Naive thymus-derived CD4-positive, alpha-beta T cell (primary cell): ENCODE measurements at places on chromosomes 5 and 9. TPM values are rescaled to one million over a fixed set of nuclear protein-coding genes. Genes with fewer than 3 reads are reported as not detected.

TMEFF1 gene
- total RNA-seq = 0.27 TPM

FBP1 gene
- total RNA-seq = 10.8 TPM

SLC6A19 gene
- total RNA-seq = not detected in 2 replicates

SH3GL2 gene
- not detected for total RNA-seq

- no peak for DNase-seq
- no peak overlapping the region for H3K27ac ChIP-seq
- H3K4me1 ChIP-seq = no peaks in the 10 kb centered on the region
- H3K27me3 ChIP-seq = no peaks in the 10 kb centered on the region
Observed at GRCh38 chr5:72465601-72466563, 41.3 kb downstream of the ZNF366 start.

- peak; percentile 11 for DNase-seq
- H3K4me3 ChIP-seq = no peak overlapping the region
- peaks cover 28% of the 10 kb centered on the region for H3K4me1 ChIP-seq
- no peaks in the 10 kb centered on the region for H3K36me3 ChIP-seq
- no peaks in the 10 kb centered on the region for H3K27me3 ChIP-seq
Observed at GRCh38 chr5:138979684-138980280, 104.6 kb upstream of the LRRTM2 start.

GRCh38 chr5:72695659-72696058 lies 120.8 kb upstream of the TNPO1 start:
- no peaks in the 10 kb centered on the region for H3K36me3 ChIP-seq
- H3K4me3 ChIP-seq = no peak overlapping the region
- DNase-seq = no peak

- no peak overlapping the region for H3K4me3 ChIP-seq
- no peaks in the 10 kb centered on the region for H3K27me3 ChIP-seq
- DNase-seq = no peak
Observed at GRCh38 chr5:158769079-158769478, 330.6 kb downstream of the EBF1 start.

DNA sequence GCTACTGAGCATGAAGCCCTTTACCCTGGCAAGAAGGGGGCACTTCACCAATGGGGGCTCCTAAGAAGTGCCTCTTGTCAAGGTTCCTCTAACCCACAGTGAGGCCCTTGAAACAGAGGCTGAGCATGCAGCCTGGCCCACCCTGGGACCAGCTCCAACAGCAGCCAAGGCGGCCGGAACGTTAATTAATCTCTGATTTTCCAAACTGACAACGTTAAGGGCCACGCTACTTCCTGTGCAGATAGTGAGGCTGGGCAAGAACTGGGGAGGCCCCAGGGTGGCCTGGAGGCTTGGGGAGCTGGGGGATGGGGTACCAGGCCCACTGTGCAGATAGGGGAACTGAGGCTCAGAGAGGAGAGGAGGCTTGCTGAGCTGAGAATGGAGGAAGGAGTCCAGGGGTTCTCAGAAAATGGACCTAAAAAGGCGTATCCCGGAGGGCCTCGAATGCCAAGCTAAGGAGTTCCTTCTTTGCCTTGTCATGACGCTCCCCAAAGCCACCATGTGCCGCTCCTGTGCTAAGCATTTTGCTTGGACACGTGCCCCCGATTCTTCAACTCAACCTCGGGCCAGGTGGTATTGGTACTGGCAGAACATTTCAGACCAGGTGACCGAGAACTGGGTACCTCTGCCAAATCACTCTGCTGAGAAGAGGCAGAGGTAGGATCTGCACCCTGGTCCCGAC lies 72.0 kb upstream of the STXBP1 start:
- no peaks in the 10 kb centered on the region for H3K4me1 ChIP-seq
- no peaks in the 10 kb centered on the region for H3K27me3 ChIP-seq
- H3K4me3 ChIP-seq = no peak overlapping the region
- no peaks in the 10 kb centered on the region for H3K36me3 ChIP-seq

DNA sequence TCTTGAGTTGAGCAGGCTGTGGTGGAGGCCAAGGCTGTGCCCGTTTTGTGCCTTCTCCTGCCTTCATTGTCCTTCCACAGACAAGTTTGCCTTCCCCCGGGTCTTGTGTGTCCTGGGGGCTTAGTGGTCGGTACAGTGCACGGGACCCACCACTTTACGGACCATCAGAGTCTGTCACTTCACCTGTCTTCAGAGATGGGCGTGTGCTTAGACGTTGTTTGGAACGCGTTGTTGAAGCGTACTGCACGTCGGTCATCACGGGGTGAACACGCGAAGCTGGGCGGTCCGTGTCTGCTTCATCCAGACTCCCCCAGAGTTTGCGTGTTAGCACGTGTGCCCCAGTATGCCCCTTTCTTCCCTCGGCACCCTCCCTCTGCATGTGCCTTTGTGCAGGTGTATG lies 24.8 kb downstream of the CEP72 start:
- no peaks in the 10 kb centered on the region for H3K4me1 ChIP-seq
- H3K27me3 ChIP-seq = no peaks in the 10 kb centered on the region
- no peak overlapping the region for H3K4me3 ChIP-seq
- H3K27ac ChIP-seq = no peak overlapping the region
- DNase-seq = no peak
- H3K36me3 ChIP-seq = no peaks in the 10 kb centered on the region

DNA sequence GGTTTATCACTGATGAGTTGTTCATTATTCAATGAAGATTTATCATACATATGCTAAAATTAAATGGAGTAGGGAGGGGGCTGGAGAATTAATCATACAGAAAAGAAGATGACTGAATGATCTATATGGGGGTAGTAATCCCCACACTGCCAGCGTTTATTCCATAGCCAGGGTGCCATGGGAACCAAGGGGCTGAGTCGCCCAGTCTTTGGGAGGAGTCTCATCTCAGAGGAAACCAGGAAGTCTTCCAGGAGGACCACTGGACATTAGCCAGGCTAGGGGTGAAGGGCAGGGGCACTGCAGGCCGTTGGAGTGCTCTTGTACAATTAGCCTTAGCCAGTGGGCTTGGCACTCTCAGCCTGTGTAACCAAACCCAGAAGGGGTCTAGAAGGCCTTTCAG lies 226.5 kb downstream of the ARL15 start:
- H3K27me3 ChIP-seq = no peaks in the 10 kb centered on the region
- H3K27ac ChIP-seq = no peak overlapping the region
- H3K4me3 ChIP-seq = no peak overlapping the region
- H3K4me1 ChIP-seq = no peaks in the 10 kb centered on the region

GRCh38 chr5:92780057-92780456 lies 801.0 kb downstream of the NR2F1-AS1 start:
- H3K27ac ChIP-seq = no peak overlapping the region
- DNase-seq = no peak
- no peaks in the 10 kb centered on the region for H3K36me3 ChIP-seq
- H3K4me3 ChIP-seq = no peak overlapping the region
- H3K4me1 ChIP-seq = no peaks in the 10 kb centered on the region

GRCh38 chr5:125559296-125559695 lies 812.9 kb upstream of the ZNF608 start:
- no peak overlapping the region for H3K4me3 ChIP-seq
- no peak overlapping the region for H3K27ac ChIP-seq
- H3K4me1 ChIP-seq = no peaks in the 10 kb centered on the region
- DNase-seq = no peak
- no peaks in the 10 kb centered on the region for H3K27me3 ChIP-seq
- H3K36me3 ChIP-seq = no peaks in the 10 kb centered on the region
